ENCODE measurements at places on chromosomes 2 and 18. TPM values are rescaled to one million over a fixed set of nuclear protein-coding genes. Genes with fewer than 3 reads are reported as not detected.

CPSF3 gene
- total RNA-seq = 19.0 TPM

METAP1D gene
- total RNA-seq = 6.5 TPM

SERPINB8 gene
- 6.7 TPM for total RNA-seq

SETBP1 gene
- total RNA-seq = 0.83 TPM

SCN2A gene
- total RNA-seq = 0.07 TPM

FSHR gene
- total RNA-seq = not detected
